ENCODE measurements at places on chromosomes 16 and 17.

- DNase-seq, result no peak
Observed at GRCh38 chr17:80660527-80661198, 116.0 kb downstream of the RPTOR start.

DNA sequence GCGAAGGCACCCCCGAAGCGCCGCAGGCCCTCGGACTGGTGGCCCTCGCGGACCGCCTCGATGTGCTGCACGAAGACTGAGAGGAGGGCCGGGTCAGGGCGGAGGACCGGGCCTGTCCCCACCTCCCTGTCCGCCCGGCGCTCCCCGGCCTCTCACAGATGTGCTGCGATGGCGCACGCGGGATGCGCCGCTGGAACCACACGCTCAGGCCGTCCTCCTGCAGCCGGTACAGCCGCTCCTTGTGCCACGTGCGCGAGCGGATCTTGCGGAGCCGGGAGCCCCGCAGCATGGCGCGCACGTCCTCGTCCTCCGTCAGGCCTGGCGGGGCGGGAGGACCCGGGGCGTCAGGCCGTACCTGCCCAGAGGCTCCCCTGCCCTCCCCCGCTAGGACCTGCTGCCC, 11.3 kb downstream of the PLCD3 start:
- no peak for DNase-seq

DNA sequence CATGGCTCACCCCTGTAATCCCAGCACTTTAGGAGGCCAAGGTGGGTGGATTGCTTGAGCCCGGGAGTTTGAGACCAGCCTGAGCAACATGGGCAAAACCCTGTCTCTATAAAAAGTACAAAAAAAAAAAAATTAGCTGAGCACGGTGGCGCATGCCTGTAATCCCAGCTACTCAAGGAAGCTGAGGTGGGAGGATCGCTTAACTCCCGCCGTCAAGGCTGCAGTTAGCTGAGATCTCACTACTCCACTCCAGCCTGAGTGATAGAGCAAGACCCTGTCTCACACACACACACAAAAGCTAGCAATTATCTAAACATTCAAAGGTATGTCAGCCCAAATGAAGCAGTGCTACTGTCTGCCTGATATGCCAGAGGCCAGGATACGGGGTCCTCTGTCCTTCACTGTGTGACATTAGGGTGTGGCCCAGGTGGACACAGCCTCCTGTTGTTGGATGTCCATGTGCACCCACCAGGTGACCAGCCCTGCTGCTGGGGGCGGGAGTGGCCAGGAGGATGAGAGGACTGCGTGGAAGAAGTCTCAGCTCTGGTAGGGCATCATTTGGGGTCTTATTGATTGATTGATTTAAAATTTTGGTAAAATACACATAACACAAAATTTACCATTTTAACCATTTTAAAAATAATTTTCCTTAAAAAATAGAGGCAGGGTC, 3.9 kb downstream of the NLRC3 start:
- no peak for DNase-seq

- no peak for DNase-seq
Observed at GRCh38 chr17:48719642-48720265, 2.6 kb downstream of the PRAC1 start.

DNA sequence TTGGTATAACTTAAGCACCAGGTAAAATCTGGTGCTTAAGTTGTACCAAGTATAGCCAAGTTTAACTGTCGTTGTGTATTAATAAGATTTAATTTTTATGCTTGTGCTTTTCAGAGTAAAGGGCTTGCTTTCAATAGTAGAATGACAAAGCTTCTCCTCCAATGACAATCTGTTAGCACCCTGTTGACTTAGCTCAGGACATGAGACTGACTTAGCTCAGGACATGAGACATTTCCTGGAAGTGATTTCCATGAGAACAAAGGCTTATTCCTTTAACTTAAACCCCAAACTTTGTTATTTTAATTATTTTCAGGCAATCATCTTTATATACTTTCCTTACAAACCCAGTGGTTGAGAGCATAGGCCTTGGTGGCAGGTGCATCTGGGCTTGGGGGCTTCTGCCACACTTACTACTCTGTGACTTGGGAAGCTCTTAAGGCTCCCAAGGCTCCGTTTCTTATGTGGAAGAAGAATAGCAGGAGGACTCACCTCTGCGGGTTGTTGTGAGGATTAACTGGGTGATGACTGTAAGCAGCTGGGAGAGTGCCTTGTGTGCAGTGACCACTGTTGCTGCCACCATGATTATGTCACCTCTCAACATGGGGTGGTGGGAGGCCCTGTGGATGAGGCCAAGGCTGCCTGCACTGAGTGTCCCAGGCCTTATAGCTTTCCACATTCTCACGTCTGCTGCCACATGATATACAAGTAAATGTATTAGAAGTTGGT, 59.4 kb upstream of the CMIP start:
- no peak for DNase-seq

GRCh38 chr16:79639576-79640311, 39.2 kb upstream of the MAF start:
- no peak for DNase-seq

DNA sequence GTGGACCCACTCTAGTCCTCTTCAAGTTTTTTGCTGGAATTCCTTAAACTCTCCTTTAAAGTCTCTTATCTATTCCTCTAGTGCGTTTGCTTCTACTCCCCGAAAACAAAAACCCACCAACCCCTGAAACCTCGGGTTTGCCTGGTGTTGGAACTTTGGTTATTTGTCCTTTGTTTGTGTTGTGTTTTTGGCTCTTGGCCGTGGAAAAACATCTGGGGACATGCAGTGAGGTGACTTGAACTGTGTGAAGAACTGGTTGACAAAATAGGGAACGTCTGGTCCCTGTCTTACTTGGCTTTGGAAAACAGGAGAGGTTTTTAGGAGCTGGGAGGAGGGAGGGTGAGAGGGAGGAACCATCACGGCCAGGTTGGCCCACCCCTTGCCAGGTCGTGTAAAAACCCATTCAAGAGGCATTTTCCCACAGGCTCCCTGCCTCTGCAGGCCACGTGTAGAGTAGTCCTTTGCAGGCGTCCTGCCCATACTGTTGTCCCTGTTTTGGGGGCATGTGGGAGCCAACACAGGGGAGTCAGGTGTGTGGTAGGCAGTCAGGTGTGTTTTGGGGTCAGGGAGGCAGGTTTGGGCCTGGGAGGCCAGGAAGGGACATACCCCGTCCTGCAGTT, 169.3 kb downstream of the RAB11FIP4 start:
- DNase-seq, result no peak

GRCh38 chr16:87948119-87948545, 3.1 kb upstream of the BANP start:
- no peak for DNase-seq

GRCh38 chr17:32523827-32524552, 37.2 kb downstream of the CDK5R1 start:
- no peak for DNase-seq

GRCh38 chr17:40557531-40558299, 7.6 kb downstream of the CCR7 start:
- peak; percentile 83 for DNase-seq

DNA sequence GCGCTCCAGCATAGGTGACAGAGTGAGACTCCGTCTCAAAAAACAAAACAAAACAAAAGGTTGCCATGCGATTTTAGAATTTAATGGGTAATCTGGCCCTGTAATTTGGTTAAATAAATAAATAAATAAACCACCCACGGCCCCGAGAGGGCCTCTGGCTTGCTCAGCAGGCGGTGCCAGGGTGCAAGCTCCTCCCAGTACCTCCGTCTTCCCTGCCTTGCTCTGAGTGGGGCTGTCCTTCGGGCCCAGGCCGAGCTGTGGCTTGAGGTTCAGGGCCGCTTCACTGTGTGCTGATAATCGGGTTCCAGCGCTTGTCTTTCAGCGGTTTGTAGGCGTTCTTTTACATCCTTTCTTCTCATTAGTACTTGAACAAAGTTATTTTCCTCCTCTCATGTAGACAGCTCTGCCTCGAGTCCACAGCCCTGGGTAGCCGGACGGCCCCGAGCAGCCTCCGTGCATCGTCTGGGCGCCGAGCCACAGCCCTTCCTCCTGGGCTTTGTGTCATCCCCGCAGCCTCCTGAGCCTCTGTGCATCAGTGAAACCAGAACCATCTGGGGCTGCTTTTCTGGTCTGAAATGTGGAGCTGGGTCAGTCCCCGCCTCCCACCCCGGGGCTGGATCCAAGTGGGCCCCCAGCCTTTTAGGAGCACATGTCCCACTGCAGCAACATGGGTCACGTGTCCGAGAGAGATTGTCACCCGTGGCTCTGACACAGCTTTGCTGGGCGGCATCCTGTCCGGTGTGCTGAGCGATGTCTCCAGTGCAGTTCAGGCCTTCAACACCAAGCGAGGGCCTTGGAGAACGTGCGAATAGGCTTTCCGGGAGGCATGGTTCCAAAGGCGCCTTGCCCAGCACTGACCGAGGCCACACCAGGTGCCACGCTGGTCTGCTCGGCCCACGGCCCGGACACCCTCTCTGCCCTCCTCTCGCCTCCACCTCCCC, 157.4 kb upstream of the CHMP6 start:
- peak; percentile 81 for DNase-seq

GRCh38 chr17:39667945-39668924, at the start of gene PNMT:
PNMT (plus strand) TSS chr17:39668453; CDS start chr17:39668476, 23 bp downstream.
- peak; percentile 73 for DNase-seq

DNA sequence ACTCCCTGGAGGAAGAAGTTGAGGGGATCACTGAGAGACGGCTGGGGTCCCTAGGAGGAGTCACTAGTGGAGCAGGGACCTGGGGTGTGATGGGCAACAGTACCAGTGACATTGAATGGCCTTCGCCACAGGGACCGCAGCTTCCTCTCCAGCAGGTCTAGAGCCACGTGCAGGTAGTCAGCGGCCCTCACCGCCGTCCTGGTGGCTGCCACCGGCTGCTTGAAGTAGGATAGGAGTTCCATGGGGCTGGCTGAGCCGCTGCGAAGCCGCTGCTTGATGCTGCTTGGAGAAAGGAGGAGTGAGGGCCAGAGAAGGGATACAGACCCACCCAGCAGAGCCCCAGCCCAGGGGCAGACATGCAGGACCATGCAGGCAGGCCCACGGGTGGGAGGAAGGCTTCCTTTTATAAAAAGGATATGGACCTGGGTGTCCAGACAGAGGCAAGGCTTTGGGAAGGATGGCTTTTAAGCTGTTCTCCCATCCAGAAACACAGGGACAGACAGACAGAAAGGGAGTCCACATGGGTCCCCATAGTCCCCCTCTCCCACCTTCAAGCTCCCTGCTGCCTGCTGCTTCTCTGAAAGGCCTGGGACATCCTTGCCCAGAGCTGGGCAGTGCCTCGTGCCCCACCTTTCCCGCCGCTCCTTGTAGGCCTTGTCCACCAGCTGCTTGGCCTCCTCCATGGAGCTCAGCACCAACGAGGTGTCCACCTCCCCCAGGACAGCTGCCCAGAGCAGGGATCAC, 827 bp downstream of the MPO start:
- no peak for DNase-seq

GRCh38 chr17:6350806-6351205, 84.1 kb downstream of the AIPL1 start:
- no peak for DNase-seq

DNA sequence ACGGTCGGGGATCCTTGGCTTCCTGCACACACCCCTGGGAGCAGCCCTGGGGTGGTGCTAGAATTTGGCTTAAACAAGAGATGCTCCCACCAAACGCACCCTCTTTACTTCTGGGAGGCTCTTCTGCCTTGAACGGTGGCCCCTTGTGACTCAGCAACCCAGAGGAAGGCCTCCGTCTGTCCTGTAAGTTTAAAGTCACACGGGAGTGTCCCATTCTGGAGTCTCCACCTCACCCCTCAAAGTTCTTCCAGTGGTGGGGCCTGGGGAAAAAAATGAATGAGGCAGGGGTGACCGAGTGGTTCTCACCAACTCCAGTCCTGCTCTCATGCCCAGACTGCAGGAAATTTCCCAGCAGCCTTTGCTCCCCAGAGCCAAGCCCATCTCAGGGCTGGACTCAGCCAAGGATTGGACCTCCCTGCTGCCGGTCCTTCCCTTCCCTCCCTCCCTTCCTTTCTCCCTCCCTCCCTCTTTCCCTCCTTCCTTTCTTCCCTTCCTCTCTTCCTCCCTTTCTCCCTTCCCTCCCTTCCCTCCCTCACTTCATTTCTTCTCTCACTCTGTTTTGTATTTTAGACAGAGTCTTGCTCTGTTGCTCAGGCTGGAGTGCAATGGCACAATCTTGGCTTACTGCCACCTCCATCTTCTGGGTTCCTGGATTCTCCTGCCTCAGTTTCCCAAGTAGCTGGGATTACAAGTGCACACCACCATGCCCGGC, 11.4 kb downstream of the ITGAD start:
- DNase-seq, result no peak

DNA sequence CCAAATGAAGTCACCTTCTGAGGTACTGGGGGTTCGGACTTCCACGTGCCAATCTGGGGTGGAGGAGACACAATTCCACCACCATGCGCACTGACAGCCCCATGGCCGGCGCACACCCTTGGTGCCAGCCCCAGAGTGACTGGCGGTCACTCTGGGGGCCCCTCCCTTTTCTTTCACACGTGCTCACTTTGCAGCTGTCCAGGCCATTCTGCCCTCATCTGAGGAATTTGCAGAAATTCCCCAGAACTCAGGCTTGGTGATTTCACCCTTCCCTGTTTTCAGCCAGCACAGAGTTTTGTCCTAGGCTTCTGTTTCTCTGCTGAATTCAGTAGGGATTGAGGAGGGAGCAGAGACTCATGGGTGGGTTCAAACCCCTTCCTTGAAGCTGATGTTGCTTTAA, 54.8 kb downstream of the CDRT4 start:
- peak; percentile 19 for DNase-seq

DNA sequence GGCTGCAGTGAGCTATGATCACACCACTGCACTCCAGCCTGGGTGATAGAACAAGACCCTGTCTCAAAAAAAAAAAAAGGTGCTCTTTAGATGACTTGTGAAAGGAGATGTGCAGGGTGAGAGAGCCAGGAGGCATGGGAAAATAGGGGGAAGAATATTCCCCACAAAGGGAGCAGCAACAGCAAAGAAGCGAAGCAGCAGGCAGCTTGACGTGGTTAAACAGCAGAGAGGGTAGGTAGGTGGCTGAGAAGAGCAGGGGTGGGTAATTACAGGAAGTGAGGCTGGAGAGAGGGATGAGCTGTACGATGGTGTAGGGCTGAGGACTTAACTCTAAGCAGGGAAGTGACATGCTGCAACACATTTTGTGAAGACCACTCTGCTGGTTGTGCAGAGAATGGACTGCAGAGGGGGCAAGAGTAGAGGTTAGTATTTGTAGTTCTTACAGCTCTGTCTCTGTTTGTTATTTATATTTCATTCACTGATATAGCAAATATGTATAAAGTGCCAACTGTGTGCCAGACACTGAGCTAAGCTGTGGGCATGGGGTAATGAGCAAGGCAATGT, 1.6 kb downstream of the HEATR3 start:
- peak; percentile 33 for DNase-seq

GRCh38 chr17:40496170-40496569, 5.3 kb downstream of the TNS4 start:
- DNase-seq, result no peak

DNA sequence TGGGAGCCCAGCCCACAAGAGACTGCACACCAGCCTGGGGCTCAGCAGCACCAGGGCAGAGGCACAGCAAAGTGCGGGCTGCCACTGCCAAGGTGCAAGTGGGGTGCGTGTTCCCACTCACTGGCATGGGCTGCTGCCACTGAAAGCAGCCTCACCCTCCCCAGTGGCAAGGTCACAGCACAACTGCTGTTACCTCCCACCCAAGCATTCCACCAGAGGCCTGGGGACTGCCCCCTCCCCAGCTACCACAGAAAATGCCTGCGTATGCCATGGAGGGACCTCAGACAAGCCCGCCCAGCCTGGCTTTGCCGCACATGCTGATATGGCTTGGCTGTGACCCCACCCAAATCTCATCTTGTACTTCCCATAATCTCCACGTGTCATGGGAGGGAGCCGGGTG, 33.1 kb downstream of the MEAK7 start:
- DNase-seq, result no peak

Data from left hindlimb (tissue), 1 donor.